ENCODE measurements at places on chromosomes 13 and 19.

- DNase-seq, result no peak
Measured at GRCh38 chr13:102935896-102936321, 90.1 kb downstream of the ERCC5 start.

DNA sequence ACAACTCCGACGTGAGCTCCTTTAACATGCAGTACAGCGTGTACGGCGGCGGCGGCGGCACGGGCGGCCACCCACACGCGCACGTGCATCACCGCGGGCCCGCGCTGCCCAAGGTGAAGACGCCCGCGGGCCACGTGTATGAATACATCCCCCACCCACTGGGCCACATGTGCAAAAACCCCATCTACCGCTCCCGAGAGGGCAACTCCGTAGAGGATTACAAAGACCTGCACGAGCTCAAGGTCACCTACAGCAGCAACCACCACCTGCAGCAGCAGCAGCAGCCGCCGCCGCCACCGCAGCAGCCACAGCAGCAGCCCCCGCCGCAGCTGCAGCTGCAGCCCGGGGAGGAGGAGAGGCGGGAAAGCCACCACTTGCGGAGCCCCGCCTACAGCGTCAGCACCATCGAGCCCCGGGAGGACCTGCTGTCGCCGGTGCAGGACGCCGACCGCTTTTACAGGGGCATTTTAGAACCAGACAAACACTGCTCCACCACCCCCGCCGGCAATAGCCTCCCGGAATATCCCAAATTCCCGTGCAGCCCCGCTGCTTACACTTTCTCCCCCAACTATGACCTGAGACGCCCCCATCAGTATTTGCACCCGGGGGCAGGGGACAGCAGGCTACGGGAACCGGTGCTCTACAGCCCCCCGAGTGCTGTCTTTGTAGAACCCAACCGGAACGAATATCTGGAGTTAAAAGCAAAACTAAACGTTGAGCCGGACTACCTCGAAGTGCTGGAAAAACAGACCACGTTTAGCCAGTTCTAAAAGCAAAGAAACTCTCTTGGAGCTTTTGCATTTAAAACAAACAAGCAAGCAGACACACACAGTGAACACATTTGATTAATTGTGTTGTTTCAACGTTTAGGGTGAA lies 6.6 kb downstream of the SLITRK5 start:
- peak; percentile 25 for DNase-seq

DNA sequence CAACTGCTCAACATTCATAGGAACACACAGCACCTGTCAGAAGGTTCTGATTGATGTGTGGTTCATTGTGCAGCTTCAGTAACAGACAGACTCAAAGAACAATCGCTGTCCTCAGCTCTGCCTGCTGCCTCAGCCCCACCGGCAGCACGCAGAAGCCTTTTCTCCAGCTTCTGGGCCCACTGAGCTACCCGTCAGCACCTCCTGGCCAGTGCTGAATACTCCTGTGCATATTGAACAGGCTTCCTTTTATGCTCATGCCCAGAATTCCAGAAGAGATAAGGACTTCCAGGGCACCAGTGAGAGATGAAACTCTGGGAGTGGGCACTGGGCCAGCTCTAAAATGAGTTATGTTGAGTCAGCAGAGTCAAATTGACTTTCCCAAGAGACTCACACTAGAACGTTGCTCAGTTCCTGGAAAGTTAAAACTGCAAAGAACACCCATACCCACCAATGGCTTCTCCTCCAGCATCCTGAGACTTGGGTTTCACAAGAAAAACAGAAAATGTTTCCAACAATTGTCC lies 119.3 kb downstream of the COL4A1 start:
- DNase-seq, result no peak

GRCh38 chr13:22120646-22121045 lies 449.8 kb downstream of the FGF9 start:
- no peak for DNase-seq

DNA sequence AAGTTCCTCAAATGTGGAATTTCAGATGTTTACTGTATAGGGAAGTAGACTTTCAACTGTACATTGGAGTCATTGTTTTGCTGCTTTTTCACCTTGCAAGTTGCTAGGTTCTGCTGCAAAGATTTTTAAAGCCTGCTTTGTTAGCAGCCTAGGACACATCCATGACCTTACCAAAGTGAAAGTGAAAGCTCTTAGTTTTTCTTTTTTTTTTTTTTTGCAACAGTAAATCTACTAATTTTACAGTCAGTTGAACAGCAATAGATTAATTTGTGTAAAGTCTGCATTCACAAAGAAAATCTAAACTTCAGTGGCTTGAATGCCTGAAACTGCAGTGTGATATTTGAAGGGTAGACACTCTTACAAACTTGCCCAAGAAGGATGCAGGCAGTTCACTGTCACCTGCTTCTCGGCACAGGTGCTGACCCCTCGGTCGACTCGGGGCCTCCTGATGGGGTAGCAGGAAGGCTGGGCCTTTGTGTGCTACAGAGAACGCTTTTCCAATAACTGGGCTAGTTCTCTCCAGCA lies 5.0 kb upstream of the MTIF3 start:
- DNase-seq, result peak; percentile 30

DNA sequence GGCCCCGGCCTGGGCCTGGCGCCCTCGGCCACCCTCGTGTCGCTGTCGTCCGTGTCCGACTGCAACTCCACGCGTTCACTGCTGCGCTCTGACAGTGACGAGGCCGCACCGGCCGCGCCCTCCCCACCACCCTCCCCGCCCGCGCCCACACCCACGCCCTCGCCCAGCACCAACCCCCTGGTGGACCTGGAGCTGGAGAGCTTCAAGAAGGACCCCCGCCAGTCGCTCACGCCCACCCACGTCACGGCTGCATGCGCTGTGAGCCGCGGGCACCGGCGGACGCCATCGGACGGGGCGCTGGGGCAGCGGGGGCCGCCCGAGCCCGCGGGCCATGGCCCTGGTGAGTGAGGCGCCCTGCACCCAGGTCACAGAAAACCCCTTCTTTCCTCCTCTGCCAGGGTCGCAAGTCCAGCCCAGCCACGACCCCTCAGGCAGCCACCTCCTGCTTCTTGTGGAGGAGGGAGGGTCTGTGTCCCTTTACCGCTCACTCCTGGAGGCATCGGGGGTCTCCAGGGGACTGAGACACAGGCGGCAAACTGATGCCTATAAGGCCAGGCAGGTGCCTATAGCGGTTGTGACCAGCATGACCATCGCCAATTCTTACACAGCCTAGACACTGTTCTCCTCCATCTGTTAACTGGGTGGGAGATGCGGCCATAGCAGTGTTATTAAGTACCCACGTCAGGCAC lies 4.2 kb downstream of the TTC9B start:
- no peak for DNase-seq

GRCh38 chr13:114123876-114124275 lies 8.5 kb downstream of the RASA3 start:
- DNase-seq, result no peak

DNA sequence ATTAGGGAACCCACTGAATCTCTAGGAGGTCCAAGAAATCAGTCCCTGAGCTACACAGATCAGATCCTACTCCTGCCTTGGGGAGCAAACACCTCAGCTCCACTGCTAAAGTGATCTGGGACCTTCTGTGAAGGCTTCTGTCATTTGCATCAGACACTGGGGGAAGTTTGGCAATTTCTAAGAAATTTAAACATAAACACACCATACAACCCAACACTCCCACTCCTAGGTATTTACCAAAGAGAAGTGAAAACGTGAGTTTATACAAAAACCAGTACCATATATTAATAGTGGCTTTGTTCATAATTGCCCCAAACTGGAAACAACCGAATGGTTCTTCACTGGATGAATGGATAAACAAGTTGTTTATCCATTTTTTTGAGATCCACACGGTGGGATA lies 7.3 kb upstream of the TYROBP start:
- DNase-seq, result no peak

DNA sequence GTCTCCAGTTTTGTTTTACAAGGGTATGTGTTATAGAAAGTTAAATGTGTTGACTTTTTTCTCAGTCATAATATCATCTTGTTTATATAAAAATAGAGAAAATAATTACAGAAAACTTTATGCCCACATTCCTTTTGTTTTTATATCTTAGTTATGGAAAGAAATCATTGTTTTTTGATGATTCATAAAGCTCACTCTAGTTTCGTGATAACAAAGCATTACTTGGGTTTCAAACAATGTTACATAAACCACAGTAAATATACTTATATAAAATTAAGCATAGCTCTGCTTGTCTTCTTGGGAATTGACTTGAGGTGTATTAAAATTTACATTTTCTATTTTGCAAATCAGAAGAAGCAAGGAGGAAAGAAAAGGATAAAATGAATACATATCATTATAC lies 111.8 kb downstream of the SGCG start:
- DNase-seq, result no peak

DNA sequence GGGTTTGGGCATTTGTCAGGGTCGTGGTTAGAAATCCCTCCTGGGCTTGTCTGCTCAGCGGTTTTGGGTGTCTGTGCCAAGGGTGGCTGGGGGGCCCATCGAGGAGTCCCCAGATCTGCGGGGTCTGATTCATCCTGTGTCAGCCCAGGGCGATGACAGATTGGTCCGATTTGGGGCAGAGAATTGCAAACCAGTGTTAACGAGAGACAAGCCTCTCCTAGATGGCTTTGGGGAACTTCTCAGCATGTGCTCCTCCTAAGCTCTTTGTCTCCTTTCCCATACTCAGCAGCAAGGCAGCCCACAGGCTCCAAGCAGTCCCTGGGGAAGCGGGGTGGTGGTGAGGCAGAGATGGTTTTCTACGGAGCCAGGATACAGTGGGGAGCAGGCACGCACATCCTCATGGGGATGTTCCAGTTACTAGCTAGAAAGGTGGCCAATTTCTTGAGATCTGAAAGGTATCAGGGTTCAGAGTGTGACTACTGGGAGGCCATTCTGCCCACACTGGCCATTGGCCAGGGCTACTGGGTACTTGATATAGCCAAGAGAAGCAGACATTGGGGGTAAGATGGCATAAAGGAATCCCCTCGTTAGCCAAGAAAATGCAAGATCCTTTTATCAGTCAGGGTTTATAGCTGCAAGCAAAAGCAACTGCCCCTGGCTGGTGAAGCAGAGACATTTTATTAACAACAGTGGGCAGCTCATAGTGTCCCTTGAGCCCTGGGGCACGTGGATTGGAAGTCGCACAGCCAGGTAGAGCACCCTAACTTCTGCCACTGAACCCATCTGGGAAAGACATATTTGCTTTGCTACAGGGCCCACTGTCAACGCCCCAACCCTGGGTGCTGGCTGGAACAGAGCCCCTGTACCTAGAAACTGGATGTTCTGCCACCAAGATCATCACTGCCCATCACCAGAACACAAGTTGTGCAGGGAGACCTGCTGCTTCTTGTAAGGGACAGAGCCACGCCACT lies 63.6 kb downstream of the RGCC start:
- DNase-seq, result no peak

DNA sequence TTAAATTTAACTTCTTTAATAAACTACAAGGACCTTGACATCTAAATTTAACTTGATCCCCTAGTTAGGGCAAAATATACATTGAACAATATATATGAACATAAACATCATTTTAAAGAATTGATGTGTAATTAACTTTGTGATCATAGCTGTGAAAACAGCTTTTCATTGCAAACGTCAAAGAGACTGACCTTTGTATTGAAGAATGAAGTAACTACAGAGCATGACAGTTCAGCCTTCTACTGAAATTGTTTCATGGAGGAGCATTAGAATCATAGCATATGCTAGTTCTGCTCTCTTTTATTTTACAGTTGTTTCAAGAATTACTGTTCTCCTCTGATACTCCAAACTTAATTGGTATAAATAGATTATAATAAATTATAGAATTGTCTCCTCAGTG lies 123.4 kb upstream of the PRR20A start:
- DNase-seq, result no peak

DNA sequence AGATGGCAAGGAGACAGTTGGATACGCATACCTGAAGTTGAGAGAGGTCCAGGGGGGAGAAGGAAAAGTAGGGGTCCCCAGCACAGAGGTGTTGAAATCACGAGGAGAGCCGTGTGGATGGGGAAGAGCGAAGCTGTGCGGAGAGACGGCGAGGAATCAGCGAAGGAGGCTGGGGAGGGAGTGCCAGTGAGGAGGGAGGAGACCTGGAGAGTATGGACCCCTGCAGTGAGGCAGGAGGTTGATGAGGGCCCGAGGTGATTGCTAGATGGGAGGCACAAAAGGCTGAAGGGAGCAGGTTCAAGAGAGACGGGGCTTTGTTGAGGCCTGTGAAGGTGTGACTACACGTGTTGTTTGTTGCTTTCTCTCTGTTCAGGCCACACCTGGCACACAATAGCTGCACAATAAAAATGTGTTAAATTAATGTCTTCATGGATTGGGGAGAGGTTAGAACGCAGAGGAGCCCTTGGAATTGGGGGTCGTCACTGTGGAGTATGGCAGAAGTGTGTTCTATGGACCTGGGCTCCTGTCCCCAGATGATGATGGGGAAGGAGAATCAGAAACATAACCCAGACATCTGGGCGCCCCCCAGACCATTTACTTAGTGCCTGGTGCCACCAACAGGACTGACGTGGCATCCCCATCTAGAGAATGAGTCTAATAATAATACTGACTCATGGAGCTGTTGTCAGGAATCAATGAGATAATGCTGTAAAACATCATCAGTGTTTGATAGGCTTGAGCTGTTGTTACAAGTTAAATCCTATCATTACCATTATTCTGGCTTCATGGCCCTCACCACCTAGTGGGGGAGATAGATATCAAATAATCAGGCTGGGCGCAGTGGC lies 137.5 kb downstream of the SIPA1L3 start:
- DNase-seq, result no peak

DNA sequence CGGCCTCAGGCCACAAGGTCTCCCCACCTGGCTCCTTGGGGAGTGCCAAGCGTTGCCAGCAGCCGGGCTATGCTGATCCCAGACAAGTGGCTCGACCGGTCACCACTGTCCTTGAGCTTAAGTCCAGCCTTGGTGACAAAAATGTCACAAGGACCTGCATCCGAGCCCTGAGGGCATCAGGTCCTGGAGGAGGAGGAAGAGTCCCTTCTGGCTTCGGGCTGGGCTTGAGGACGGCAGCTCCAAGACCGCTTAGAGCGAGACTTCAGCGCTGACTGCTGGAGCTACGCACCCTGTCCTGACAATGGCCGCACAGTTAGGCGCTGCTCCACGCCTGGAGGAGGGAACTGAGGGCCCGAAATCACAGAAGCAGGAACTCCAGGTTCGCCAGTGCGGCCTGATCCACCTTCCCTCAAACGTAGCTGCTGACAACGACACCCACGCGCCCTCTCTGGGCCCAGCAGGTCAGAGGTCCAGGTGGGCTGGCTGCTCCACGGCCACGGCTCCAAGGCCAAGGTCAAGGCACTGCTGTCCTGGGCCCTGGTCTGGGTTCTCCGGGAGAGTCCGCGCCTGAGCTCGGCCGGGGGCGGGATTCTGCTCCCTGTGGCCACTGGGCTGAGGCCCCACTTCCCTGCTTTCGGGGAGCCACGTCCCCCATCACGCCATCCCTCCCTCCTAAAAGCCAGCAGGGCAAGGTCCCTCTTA lies 7.0 kb downstream of the SBNO2 start:
- DNase-seq, result no peak

- DNase-seq, result peak; percentile 74
Measured at GRCh38 chr19:58409010-58409790, 751 bp downstream of the ZNF584 start.
